Brain pericyte (primary cell): ENCODE measurements at places on chromosomes 3 and 15.

- no peak for DNase-seq
These were observed 352.4 kb upstream of the ZNF385D start for GRCh38 chr3:22103423-22103822.

DNA sequence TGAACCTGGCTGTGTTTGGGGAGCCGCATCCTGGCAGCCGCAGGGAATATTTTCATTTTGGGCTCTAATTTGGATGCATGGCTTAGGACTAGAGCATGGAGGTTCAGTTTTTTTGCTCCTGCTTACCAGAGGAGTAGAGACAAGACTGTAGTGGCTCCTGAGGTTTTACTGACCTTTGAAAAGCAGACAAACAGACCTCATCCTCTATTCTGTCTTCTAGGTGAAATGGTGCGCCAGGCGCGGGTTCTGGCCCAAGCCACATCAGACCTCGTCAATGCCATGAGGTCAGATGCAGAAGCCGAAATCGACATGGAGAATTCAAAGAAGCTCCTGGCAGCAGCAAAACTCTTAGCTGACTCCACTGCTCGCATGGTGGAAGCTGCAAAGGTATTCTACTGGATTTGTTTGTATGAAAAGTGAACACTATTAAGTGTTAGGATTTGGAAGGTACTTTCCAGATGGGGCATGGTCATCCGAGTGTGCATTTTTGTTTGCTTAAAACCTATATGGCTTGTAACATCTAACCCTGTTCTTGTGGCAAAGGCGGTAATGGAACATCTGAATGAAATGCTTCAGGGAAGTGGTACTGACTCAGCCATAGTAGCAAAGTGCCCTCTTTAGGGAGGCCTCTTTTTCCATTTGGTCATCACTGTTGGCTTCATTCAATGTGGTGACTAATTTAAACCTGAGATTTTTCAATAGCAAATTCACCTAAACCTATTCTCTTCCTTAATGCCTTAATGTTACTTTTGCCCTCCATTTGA lies 330.7 kb upstream of the TPM1 start:
- no peak for DNase-seq

DNA sequence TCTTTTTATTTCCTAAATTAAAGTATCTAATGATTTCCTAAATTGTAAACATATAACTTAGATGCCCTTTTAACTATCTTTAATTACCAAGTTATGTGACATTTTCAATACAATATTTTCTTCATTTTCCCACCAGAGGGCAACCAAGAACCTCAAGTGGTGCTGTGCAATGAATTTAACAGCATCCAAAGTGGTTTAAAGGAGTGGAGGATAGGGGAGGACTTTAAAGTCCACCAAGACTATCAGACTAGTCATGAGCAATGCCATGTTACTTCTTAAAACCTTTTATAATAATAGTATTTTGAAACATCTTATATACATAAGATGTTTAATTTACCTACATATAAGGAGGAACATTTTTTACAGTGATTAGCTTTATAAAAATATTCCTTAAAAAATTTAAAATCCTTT lies 74.4 kb downstream of the DLG1 start:
- DNase-seq: no peak

DNA sequence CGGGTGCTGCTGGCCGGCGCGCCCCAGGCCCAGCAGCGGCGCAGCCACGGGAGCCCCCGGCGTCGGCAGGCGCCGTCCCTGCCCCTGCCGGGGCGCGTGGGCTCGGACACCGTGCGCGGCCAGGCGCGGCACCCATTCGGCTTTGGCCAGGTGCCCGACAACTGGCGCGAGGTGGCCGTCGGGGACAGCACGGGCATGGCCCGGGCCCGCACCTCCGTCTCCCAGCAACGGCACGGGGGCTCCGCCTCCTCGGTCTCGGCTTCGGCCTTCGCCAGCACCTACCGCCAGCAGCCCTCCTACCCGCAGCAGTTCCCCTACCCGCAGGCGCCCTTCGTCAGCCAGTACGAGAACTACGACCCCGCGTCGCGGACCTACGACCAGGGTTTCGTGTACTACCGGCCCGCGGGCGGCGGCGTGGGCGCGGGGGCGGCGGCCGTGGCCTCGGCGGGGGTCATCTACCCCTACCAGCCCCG lies 777 bp downstream of the LOXL1 start:
- no peak for DNase-seq
